Breast epithelium (tissue), 4 donors: ENCODE measurements at places on chromosomes 7 and 10. TPM values are rescaled to one million over a fixed set of nuclear protein-coding genes. Genes with fewer than 3 reads are reported as not detected.

DNA sequence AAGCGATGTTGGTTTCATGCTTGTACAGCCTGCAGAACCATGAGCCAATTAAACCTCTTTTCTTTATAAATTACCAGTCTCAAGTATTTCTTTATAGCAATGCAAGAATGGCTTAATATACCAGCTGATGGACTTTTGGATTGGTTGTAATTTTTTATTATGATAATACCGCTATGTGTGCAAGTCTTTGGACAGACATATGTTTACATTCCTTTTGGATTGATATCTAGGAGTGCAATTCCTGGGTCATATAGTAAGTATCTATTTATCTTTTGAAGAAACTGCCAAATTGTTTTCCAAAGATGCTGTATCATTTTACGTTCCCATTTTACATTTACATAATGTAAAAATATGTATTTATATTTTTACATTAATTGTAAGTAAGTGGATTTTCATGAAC lies 81.2 kb upstream of the PIP4K2A start:
- no peak for DNase-seq

Gene PNLIPRP3
- 2.4 TPM for total RNA-seq

- DNase-seq, result no peak
These were observed 6.4 kb downstream of the UBTD1 start for GRCh38 chr10:97505152-97505551.

- no peak for DNase-seq
These were observed 23.9 kb downstream of the OPALIN start for GRCh38 chr10:96334616-96335526.

DNA sequence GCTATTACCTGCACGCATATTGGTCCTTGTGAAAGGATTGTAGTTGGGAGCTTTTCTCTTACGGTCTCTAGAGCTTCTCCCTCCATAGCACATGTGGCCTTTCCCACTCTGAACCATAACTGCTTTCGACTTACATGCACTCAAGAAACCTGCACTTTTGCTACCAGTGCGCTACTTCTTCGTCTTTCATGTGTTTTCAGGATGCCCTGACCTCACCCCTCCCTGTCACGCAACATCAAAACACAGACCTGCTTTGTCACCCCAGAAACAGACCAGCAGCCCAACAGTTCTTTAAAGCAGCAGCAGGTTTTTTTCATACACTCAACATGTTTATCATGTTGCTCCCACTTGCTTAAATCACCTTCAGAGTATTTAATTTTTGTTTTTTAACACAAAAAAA lies 243.5 kb upstream of the TCF7L2 start:
- DNase-seq, result no peak

Gene TMEM213
- total RNA-seq, result not detected

DNA sequence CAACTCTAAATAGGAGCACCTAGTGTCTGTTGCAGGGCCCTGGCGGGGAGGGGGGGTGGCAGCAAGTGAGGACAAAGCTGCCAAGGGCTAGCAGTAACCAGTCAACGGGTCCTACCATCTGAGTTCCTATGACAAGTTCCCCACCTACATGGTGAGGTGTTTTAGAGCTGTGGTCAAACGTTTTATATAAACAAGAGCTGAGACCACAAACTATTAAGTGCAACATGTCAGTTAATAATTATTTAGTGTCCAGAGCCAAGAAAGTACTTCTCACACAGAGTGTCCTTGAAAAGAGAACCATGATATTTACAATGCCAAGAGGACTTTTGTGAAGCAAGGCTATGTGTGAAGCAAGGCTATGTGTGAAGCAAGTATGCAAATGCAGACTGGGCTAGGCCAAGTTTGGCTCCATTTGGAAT lies 434.7 kb downstream of the TNS3 start:
- DNase-seq, result no peak

Gene TFR2
- not detected for total RNA-seq

- no peak for DNase-seq
These were observed 35.1 kb downstream of the RCC1L start for GRCh38 chr7:75038508-75038907.

DNA sequence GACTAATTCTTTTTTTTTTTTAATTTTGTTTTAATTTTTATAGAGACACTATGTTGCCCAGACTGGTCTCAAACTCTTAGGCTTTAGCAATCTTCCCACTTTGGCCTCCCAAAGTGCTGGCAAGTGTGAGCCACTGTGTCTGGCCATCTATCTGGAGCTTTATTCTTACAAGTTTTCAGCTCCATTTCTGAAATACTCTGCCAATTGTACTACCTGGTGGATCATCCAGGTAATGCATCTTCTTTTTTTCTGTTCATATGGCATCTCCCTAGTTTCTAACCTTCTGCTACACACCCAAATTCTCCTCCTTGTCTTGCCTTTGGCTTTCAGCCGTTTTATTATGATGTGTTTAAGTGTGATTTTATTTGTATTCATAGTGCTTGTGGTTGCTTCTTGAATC lies 40.2 kb downstream of the ZNF365 start:
- DNase-seq, result no peak

GRCh38 chr7:157396316-157397035 lies 59.7 kb downstream of the DNAJB6 start:
- no peak for DNase-seq

Gene HOXA3
- 4.5 TPM for total RNA-seq

DNA sequence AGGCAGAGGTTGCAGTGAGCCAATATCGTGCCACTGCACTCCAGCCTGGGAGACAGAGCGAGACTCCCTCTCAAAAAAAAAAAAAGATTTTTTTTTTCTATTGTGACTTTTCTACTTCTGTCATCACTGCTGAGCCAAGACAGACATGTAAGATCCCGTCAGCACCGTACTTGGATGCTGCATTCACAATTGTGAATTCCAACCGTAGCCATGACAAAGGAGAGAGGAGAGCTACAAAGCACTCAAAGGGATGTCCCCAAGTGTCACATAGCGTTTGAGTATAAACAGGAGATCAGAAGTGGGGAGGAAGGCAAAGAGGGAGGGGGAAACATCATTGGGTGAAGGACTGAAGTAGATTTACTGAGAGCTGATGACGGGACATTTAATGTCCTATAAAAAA lies 144.2 kb downstream of the PRPF18 start:
- DNase-seq, result no peak

DNA sequence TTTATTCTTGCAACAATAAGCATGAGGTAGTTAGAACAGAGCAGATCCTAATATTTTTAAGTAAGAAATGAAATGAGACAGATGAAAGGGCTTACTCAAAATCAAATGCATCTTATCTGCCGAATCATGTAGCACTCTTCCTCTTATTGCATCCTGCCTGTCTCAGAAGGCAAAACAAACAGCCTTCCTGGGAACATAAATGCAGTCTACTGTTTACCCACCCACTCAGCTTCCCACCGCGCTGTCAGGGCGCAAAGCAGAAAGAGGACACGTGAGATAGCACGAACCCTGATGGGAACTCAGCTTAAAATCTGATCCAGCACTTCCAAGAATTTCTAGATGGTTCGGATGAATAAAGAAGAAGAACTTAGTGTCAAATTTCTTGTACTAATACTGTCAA lies 114.4 kb upstream of the CDK1 start:
- no peak for DNase-seq

Gene ITPRID1
- 1.6 TPM for total RNA-seq

GRCh38 chr7:51321961-51322515 lies 5.4 kb upstream of the COBL start:
- no peak for DNase-seq

GRCh38 chr10:58513188-58514110 lies 777 bp downstream of the BICC1 start:
- DNase-seq, result no peak

Gene GNAT3
- total RNA-seq, result not detected

- DNase-seq, result no peak
These were observed 14.5 kb downstream of the XRCC2 start for GRCh38 chr7:152661479-152661878.

DNA sequence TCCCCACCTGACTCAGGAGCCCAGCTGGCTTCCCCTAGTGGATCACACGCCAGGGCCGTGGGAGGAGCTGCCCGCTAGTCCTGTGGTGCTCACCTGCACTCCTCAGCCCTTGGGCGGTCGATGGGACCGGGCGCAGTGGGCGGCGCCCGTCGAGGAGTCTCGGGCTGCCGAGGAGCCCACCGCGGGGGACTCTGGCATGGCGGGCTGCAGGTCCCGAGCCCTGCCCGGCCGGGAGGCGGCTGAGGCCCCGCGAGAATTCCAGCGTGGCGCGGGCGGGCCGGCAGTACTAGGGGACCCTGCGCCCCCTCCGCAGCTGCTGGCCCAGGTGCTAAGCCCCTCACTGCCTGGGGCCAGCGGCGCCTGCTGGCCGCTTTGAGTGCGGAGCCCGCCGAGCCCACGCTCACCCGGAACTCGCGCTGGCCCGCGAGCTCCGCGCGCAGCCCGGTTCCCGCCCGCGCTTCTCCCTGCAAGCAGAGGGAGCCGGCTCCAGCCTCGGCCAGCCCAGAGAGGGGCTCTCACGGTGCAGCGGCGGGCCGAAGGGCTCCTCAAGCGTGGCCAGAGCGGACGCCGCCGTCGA lies 367.9 kb downstream of the TYW1 start:
- no peak for DNase-seq

DNA sequence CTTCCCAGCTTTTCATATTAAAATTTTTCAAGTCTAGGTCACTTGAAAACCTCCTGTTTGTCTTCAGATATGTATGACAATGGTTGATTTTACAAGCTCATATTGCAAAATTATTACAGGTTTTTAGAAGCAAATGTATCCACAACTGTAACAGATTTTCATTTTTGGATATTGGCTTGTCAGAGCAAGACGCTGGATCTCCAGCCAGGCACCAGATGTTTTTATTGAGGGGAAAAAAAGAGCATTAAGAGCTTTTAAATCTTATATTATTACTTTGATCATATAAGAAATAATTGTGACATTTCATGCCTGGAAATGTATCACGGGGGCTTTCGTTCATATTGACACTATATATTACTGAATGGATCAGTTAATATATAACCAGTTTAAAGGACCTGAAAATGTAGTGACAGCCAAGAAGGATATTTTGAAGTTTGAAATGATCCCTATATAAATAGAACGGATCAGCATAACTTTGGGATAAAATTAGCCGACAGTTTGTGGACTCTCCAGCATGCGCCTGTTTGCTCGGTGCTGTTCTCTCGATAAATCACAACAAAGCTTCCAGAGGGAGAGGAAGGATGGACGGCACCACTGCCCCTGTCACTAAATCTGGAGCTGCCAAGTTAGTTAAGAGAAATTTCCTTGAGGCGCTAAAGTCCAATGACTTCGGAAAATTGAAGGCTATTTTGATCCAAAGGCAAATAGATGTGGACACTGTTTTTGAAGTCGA lies at the start of gene ASB4:
Gene ASB4, plus strand, starts transcription at position 553 of the 733 bp plus-strand sequence. Its CDS starts 29 bp downstream, at position 582.
- no peak for DNase-seq

Gene OR2A1
- total RNA-seq, result 0.32 TPM
